LNCaP clone FGC (cell line): ENCODE measurements at places on chromosomes 7 and 10.

DNA sequence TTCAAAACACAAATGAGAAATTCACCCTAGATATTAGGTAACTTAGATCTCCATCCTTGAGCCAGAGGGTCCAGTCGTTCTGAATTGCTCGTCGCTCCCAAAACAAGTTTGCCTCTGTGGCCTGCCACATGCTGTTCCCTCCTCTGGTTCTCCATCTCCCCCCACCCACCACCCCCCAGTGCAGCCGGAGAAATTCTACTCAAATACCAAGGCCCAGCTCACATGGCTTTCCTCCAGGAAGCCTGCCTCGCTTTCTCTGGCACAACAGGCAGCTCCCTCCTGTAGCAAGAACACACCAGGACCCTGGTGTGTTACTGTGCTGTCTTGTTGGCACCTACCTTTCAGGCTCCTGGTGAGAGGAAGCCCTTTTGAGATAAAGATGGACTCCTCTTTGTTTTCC lies 52.7 kb upstream of the C10orf90 start:
- no peak for DNase-seq

DNA sequence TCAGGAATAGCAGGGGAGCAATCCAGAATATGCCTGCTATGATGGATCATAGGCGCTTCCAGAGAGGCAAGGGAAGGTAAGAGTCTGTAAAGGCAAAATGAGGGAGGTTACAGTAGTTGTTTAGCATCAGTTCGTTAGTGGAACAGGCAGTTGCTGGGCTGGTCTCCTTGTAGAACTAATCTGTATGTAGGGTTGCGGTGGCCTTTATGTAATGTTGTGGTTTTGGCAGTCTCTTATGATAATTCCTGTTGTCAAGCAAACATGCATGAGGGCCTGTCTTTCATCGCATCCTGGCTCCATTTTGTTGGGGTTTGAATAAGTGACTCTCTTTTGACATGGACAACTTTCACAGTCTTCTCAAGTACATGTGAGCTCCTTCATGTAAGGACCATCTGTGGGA lies 427.8 kb upstream of the LRGUK start:
- DNase-seq = no peak

DNA sequence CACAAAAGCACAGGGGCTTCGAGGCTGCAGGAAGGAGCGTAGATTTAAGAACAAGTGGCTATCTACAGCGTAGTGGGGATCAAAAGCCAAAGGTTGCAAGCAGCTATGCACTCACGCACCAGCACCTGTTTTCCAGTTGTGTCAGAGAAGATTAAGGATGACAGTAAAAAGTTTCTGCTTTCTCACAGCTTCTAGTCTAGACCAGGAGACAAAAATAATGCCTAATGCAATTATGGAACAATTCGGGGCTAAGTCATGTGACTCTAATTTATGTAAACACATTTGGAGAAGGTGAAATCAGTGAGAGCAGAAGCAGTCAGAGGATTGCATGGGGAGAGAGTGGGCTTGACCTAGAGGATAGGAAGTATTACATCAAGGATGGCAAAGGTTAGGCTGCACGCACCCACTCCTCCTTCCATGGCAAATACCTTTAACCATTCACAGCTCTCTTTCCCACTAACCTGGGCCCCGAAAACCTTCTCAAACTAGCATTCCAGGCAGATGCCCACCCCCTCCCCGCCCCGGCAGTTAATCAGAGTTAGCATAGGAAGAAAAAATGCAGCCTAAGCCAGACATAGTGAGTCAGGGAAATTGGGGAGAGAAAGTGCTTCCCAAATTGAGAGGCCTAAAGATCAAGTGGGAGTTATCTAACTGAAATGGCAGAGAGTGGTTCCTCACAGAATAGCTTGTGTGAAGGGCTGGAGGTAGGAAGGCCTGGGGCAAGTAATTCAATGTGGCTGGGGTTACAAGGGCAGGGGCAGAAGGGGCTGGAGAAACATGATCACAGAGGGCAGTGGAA lies 48.2 kb upstream of the GPAM start:
- no peak for DNase-seq

DNA sequence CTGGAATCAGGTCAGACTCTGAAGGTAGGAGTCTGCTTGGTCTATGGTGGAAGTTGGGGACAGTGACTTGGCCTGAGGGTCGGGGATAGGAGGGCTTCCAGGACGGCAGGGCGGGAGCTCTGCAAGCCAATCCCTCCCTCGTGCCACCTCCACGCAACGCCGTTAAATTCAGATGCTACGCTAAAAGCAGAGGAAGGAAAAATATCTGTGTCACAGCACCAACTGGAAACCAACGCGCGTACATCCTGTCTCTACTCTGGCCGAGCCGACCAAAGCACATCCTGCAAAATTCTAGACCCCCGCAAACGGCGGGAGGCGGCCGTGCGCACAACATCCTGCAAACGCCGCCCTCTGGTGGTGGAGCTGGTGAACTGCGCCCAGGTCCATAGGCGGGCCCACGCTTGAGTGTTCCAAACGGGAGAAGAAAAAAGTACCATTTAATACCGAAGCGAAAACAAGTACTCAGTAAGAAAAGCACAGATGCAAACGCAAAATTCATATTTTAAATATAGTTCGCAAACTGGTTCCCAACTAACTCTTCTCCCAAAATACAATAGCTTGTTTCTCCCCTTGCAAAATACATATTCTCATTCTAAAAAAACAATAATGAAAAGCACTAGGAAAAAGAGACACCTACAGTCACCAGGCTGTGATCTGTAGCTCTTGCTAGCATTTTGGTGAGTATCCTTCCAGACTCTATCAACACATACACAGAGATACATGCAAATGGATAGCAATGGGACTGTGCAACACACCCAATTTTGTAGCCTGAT lies 45.7 kb upstream of the HSPA12A start:
- no peak for DNase-seq

DNA sequence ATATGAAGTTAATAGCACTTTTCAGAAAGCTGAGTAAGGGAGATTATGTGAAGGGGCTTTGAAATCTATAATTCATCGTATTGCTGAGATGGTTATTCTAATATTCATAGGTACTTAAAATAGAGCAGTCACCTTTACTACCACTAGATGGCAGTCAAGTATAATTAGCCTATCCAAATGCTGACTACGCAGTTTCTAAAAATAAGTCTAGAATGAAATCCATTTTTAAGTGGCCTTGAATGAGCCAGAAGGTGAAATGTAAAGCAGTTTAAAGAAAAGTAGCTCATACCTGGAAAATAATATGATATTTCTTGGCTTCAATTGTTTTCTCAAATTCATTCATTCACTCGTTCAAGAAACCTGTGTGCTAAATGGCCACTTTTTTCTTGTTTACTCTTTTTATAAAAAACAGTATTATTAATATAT lies 1277.1 kb downstream of the GATA3 start:
- peak; percentile 19 for DNase-seq

DNA sequence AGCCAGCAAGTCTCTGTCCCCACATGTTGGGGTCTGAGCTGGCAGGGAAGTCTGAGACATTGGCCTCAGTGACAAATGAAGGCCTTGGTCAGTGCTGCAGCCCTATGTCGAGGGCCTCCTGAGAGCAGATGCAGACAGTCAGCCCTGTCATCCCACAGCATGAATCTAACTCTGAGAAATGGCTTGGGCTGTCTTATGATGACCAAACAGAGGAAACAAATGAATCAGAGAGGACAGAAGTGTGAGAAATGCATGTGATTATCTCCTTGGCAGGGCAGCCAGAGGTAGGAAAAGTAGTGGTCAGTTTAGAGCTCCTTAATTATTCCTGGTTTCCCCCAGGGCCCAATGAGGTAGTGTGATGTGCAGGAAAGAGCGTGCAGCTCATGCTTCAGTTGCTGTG lies 287.6 kb downstream of the SORCS3 start:
- DNase-seq = no peak

DNA sequence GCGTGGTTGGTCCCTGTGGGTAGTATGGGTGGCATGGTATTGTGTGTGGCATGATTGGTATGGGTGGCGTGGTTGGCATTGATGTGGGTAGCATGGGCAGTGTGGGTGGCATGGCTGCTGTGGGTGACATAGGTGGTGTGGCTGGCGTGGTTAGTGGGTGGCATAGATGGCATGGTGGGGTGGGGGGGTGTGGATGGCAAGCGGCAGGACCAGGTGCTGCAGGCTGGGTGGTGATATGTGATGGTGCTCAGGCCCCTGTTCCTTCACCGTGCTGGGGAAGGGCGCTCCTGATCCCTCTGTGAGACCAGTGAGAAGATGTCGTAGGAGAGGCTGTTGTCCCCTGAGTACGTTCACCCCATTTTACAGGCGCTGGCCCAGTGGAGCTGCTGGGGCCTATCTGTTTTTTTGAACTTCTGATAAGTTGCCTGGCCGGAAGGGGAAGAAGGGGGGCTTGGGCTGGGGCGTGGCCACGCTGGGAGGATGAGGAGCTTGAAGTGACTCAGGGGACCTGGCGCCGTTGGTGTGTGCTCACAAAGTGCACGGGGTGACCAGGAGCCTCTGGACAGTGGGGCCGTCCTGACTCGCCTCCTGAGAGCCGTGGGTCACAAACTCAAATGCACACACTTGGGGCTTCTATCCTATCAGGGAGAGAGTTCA lies 17.5 kb downstream of the INPP5A start:
- DNase-seq = no peak

GRCh38 chr10:64576497-64576896 lies 1055.3 kb downstream of the REEP3 start:
- no peak for DNase-seq

- DNase-seq = no peak
Measured at GRCh38 chr10:60834401-60834800, 56.1 kb downstream of the CDK1 start.

- DNase-seq = no peak
Measured at GRCh38 chr7:141452911-141453310, 98.3 kb upstream of the AGK start.

- no peak for DNase-seq
Measured at GRCh38 chr7:44385434-44386138, 60.2 kb upstream of the CAMK2B start.

DNA sequence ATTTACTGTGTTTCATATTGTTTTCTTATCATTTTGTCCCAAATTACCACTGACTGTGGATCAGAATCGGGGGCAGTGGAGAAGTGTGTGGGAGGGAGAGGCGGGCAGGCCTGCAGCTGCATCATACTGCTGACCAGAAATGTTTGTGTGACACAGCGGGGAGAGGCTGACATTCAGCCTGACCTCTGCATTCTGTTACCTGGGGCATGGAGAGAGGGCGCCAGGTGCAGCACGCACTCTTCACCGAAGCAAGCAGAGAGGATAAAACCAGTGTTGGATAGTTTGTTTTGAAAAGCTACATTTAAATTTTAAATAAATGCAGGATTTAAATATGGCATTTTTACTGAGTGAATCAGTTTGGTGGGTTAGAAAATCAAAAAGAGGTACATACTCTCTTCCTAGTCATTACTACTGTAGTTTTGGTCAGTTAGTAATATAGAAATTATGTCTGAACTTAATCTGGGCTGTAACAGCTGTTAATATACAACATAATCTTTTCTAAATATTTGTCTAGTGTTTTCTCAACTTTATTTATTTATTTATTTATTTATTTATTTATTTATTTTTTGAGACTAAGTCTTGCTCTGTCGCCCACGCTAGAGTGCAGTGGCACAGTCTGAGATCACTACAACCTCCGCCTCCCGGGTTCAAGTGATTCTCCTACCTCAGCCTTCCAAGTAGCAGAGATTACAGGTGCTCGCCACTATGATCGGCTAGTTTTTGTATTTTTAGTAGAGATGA lies 8.8 kb upstream of the STMP1 start:
- DNase-seq = no peak

DNA sequence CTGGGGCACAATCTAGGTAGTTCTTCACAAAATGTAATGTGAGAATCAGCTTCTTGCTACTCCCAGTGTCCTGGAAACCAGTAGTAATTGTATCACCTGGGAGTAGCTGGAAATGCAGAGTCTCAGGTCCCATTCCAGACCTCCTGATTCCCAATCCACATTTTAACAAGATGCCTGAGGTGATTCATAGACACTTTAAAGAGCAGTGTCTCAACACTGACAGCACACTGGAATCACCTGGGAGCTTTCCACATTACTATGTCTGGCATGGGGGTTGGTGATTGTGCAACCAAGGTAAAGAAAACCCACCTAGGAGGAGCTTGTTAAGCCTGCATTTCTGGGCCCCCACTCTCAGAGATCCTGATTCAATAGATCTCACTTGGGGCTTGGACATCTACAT lies 11.1 kb downstream of the DPY19L1 start:
- no peak for DNase-seq

DNA sequence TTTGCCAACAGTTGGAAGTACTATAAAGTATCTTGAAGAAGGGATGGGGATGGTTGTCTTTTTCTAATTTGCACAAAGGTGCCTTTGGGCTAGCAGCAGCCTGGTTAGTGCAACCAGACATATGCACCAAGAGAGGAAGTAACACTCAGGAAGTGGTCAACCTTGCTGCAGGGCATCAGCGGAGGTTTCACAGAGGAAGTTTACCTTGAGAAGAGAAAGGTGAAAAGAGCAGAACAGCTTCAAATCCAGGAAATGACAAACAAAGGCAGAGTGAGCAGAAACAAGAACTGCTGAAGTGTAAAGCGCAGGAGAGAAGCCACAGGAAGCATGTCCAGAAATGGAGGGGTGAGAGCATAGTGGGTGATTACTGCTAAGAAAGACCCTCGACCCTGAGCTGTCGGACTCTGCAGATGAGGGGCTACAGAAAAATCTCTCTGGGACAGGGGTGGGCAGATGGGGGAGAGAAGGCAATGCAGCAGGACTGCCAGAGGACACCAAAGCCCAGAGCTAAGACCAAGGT lies 66.9 kb downstream of the STK17A start:
- no peak for DNase-seq

- DNase-seq = no peak
Measured at GRCh38 chr10:77877441-77878344, 48.9 kb downstream of the DLG5 start.

DNA sequence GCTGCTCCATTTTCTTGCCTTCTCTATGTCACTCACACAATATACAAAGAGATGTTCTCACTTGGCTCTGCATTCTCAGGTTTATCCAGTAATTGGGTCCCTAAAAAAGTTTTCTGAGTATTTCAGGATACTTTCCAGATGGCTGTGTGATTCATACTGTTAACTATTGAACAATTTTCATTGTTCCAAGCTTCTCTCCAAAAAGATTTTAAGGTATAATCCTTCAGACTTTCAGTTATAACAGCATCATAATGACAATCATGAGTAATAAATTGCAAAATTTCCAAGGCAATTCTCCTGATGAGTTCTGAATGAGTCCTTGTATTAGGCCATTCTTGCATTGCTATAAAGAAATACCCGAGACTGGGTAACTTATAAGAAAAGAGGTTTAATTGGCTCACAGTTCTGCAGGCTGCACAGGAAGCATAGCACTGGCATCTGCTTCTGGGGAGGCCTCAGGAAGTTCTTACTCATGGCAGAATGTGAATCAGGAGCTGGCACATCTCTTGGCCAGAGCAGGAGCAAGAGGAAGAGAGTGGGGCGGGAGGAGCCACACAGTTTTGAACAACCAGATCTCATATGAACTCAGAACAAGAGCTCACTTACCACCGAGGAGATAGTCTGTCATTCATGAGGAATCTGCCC lies 148.1 kb downstream of the SLC16A9 start:
- DNase-seq = no peak
